LHCN-M2 (cell line): ENCODE measurements at places on chromosomes 7 and 10. TPM values are rescaled to one million over a fixed set of nuclear protein-coding genes. Genes with fewer than 3 reads are reported as not detected.

Gene KCP
- total RNA-seq, result 0.13 TPM in 1 of 2 replicates, not detected in the other

Gene ARID5B
- total RNA-seq, result 11.0 and 17.4 TPM in 2 replicates

DNA sequence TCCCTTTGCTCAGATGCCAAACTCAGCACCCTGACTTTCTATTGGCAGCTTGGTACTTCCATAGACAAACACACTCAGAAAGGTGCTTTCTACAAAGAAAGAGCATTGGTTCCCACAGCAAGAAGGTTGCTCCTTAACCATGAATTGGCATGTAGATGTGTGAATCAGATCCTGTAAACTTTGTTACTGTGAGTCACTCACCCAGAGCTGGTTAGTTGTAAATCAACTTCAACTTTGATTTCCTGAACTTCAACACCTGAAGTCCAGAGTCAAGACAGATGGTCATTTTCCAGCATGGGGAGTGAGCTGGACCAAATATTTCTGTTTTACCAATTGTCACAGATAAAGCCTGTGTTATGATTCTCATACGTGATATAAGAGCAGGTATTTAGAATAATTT is 797.2 kb downstream of the TNS3 start:
- peak; percentile 85 for DNase-seq

DNA sequence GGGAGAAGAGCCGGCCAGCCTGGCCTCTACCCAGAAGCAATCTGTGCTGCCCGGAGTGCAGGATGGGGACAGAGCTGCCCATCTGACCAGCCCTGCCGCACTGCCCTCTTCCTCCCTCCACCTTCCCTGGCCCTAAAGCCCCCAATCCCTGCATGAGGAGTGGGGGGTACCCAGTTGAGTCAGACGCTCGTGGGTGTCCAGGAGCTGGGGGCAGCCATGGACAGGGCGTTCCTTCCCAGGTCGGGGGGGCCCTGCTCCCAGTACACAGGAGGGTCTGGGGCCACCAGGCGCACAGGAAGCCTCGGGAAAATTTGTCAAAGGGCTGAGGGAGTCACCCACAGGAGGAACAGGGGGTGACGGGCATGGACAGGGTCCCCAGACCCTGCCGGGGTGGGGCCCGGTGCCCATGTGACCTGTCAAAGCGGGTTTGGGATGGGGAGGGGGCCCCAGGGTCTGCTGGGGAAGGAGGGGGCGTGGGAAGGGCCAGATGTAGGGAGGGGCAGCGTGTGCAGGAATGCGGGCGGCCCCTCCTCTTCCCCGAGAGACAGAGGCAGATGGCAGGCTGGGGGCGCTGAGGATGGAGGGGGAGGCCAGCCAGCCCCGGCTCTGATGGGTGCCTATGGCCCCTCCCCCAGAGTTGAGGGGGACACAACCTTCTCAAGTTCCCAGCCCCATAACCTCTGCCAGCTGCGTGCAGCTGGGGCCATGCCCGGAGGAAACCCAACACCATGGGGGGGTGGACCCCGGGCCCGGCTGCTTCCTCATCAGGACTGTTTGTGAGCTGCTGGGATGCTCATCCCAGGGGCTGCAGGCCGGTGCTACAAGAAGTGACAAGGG is 21.5 kb upstream of the GRIFIN start:
- no peak for DNase-seq

Gene PKD2L1
- not detected in 2 replicates for total RNA-seq

GRCh38 chr10:96696845-96697425 is 23.4 kb downstream of the PIK3AP1 start:
- no peak for DNase-seq

Gene PEX1
- total RNA-seq, result 17.1 and 19.6 TPM in 2 replicates

- peak; percentile 97 for DNase-seq
These were observed 110.5 kb downstream of the IPMK start for GRCh38 chr10:58157076-58157766.

- DNase-seq, result no peak
These were observed 24.4 kb downstream of the EBF3 start for GRCh38 chr10:129939416-129940275.

GRCh38 chr10:29569795-29570194 is 65.0 kb downstream of the SVIL start:
- DNase-seq, result no peak

DNA sequence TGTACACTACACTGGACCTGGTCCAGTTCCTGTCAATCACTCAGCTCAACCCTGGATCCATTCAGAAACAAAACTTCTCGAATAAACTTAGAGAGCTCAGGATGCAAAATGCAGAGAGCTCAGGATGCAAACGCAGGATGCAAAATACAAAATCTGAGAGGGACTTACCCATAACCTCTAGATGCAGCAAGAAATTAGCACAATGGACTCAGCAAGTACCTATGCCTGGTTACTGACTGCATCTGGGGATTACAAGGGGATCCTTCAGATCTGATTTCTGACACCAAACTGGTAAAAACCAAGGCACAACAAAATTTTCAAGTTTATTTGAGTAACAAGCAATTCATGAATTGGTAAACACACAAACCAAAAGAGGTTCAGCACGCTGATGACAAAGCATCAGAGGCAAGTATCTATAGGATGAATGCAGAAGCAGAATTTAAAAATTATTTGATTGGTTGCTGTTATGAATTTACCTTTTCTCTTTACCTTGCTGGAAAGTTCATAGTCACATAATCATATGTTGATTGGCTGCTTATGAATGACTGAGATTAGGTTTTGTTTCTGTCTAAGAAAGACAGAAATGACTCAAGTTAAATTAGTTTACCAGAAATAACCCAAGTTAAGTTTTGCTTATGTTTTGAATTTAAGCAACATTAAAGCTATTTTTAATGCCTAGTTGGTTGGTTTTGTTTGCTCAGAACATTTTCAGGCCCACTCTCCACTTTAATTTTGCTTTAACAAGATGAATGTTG is 11.4 kb downstream of the GIMAP6 start:
- no peak for DNase-seq

- no peak for DNase-seq
These were observed 2.3 kb downstream of the UNCX start for GRCh38 chr7:1234881-1235500.

DNA sequence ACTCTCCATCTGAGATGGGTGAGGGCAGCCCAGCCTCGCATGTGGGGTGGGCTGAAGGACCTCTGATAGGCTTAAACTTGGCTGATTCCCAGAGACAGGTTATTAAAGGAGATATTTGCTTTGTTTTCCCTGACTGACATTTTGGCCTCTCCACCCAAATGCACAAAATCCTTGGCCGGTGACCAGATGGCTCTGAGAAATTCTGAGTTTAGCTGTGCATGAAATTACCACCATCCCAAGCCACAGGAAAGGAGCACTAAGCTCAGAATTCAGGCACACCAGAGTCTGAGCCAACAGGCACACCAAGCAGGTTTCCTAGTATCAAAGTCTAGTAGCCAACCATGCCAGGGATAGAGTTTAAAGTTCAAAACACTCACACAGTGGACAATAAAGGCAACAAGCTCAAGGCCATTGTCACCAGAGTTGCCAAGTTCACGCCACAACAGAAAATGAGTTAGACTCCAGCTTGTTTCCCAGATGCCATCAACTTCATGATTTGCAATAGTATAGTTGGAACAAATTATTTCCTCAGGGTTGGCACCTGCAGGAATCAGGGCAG is 387.6 kb downstream of the KCNMA1 start:
- DNase-seq, result no peak

Gene SPDYE11
- total RNA-seq, result not detected in 2 replicates

Gene CPVL
- 0.06 and 0.19 TPM in 2 replicates for total RNA-seq

Gene SPDYE2
- not detected in 2 replicates for total RNA-seq

- DNase-seq, result no peak
These were observed 111.3 kb downstream of the PTPN20 start for GRCh38 chr10:47022311-47023131.

DNA sequence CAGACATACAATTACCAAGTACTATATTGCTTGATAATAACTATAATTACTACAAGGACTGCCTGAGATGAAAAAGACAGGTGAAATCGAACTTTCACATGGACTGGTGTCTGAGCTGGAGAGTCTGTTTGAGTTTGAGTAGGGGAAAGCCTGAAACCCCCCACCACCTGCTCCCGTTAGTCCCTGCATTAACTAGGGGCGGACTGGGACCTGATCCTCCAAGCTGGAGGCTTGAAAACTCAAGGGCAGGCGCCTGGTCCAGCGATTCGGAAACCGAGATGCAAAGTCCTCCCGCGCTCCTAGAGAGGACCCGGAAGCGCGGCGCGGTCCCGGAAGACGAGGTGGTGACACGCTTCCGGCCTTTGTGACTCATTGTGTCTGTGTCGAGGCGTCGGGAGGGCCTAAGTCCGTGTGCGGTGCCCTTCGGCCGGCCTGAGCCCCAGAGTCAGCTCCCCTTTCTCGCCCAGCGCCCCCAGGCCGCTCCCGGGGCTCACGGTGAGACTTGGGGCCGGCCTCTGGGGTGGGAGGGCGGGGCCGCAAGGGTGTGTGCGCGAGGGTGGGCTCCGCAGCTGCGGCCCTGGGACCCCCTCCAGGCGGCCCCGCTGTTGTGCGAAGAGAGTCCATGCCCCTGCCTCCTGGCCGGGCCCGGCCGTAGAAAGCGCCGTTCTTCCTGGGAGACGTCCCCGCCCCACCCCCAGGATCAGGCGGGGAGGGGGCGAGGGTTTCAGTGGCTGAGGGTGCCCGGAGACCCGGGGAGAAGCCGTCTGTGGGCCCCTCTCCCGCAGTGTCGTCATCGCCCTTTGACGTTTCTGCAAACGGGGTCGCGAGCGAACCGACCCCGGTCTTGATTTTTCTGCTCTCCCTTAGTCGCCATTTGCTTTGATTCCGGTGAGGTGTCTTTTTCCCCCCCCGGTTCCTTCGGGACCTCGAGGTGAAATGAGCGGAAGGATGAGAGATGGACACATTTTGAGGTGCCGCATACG is at the start of gene ZKSCAN1:
Gene ZKSCAN1, plus strand, starts transcription at position 365 of the 983 bp plus-strand sequence. CDS start 7,911 bp downstream, outside the sequence.
- peak; percentile 95 for DNase-seq

Gene SLK
- total RNA-seq, result 44.1 and 51.4 TPM in 2 replicates

Gene CNTNAP2
- total RNA-seq, result not detected in 2 replicates

GRCh38 chr10:125033146-125033924 is 91.4 kb downstream of the ZRANB1 start:
- no peak for DNase-seq

- no peak for DNase-seq
These were observed 20.0 kb downstream of the KCP start for GRCh38 chr7:128890306-128891109.

Gene GIMAP2
- total RNA-seq, result 2.6 and 3.4 TPM in 2 replicates

- DNase-seq, result no peak
These were observed 265.9 kb upstream of the KLF14 start for GRCh38 chr7:130999926-131000325.

Gene HOXA7
- 4.5 and 8.3 TPM in 2 replicates for total RNA-seq

DNA sequence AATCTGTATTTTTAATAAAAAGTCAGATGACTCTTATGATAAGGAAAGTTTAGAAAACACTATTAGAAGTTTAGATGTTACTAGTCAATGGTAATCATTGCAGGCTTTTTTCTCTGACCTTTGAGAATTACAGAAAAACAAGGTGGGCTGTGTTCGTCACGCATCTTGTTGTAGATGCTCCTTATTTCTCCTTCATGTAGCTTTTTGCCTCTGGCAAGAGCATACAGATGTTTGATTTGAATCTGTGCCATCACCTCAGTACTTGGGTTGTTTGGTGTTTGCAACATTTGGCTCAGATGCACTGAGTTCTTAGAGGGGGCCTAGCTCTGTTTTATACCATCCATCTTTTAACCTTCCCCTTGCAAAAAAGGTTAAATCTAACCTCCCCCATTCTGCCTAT is 11.5 kb downstream of the TAS2R16 start:
- no peak for DNase-seq

- peak; percentile 83 for DNase-seq
These were observed 120.1 kb downstream of the ARHGAP12 start for GRCh38 chr10:31808258-31809218.

- DNase-seq, result no peak
These were observed 64.1 kb upstream of the MPP7 start for GRCh38 chr10:28366994-28367393.

Gene TAS2R5
- not detected in 2 replicates for total RNA-seq

GRCh38 chr7:87330316-87330715 is 15.1 kb upstream of the CROT start:
- no peak for DNase-seq

Gene PDZD7
- total RNA-seq, result 1.2 and 1.4 TPM in 2 replicates

DNA sequence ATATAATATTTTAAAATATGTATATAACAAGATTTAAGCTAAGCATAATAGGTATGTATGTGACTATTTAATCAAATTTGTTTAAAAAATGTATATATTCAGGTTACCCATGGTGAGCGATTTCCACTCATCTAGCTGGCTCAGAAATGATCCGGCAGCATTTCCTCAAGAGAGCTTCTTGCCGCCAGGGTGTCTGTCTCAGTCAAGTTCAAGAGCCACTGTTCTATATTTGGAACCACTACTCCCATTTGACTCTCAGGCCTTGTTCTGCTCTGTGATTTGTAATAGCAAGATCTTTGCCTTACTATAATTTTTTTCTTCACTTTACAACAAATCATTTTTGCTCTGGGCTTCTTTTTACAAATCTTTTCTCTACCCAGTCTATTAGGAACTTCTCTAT is 48.7 kb upstream of the CNTNAP2 start:
- DNase-seq, result no peak

- no peak for DNase-seq
These were observed 149.2 kb downstream of the REEP3 start for GRCh38 chr10:63670291-63670898.

DNA sequence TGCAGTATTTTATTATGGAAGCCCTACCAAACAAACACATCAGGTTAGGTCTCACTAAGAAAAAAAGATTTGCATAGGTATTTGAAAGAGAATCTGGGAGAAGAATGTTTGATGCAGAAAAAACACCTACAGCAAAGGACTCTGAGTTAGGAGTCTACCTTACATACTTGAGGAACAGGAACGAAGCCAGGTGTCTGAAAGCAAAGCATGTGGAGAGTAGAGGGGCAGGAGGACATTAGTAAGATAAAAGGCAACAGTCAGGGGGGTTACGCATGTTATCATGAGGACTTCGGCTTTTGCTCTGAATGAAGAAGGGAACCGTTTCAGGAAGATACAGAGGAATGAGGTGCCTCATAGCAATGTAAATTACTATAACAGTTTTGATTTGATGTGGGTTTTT is 87.9 kb upstream of the PTER start:
- no peak for DNase-seq

- no peak for DNase-seq
These were observed 121.5 kb upstream of the ZNF716 start for GRCh38 chr7:57328457-57328856.

DNA sequence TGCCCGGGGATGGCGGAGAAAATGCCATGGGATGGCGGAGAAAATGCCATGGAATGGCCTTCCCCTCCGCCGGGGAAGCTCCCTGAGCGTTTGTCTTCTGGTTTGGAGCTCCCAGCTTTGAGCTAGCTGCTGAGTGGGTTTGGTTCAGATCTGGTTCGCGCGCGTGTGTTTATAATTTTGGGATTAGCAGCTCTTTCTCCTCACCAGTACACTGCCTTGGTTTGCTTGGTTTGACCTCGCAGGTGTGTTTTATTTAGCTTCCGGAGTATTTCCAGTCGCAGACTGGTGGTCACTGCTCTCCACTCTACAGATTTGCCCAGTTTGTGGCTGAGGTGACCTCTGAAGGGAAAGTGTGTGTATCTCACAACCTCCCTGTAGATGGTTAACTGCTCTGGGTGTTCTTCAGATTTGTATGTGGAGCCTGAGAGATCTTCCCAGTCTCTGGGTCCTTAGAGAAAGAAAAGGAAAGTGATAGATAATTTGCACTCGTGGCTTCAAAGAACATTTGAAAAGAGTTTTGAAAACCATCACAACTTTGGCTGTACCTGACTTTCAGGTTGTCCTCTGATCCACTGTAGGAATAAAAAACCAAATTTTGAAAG is 597 bp downstream of the ZNF277 start:
- peak; percentile 20 for DNase-seq

GRCh38 chr10:8133146-8133545 is 78.7 kb downstream of the GATA3 start:
- DNase-seq, result peak; percentile 19

- peak; percentile 58 for DNase-seq
These were observed 95.2 kb downstream of the CLEC2L start for GRCh38 chr7:139618482-139619366.

Gene SCRN1
- total RNA-seq, result 149 and 157 TPM in 2 replicates

- DNase-seq, result no peak
These were observed 70.1 kb upstream of the TFEC start for GRCh38 chr7:116100626-116101025.
